ENCODE measurements at places on chromosomes 5 and 9. TPM values are rescaled to one million over a fixed set of nuclear protein-coding genes. Genes with fewer than 3 reads are reported as not detected.

Gene PAEP
- total RNA-seq, result not detected

Gene EGFLAM
- total RNA-seq, result 3.1 TPM

Gene CORO2A
- total RNA-seq, result 5.1 TPM

Gene SHLD3
- 17.2 TPM for total RNA-seq

Gene ENC1
- total RNA-seq, result 1,378 TPM

Gene SYNPO
- total RNA-seq, result 5.8 TPM

Gene TMEM215
- 1.1 TPM for total RNA-seq

Gene SH3RF2
- total RNA-seq, result 0.31 TPM

Gene PROB1
- total RNA-seq, result 0.16 TPM

Gene MED27
- 11.5 TPM for total RNA-seq

Gene KIF27
- 17.3 TPM for total RNA-seq

Gene ZDHHC21
- 68.6 TPM for total RNA-seq

Gene FAM153A
- 2.8 TPM for total RNA-seq

Gene ZNF483
- 47.3 TPM for total RNA-seq

Gene ARID3C
- not detected for total RNA-seq

Gene ST6GALNAC6
- 31.8 TPM for total RNA-seq

Gene SPATA31E1
- not detected for total RNA-seq

Gene WASHC1
- total RNA-seq, result 7.0 TPM

Gene CDH18
- 10.0 TPM for total RNA-seq

Gene PCDHA2
- 11.5 TPM for total RNA-seq

Gene C9orf43
- total RNA-seq, result 0.62 TPM

Gene TTLL11
- 26.8 TPM for total RNA-seq

Gene FBXO4
- total RNA-seq, result 18.6 TPM

Gene GFI1B
- total RNA-seq, result not detected

Gene ATOSB
- 11.4 TPM for total RNA-seq

Gene AGXT2
- total RNA-seq, result not detected

Gene BTNL3
- not detected for total RNA-seq

Gene C1QTNF3
- total RNA-seq, result 11.7 TPM

Gene FBXL7
- 3.0 TPM for total RNA-seq

Gene KIF12
- total RNA-seq, result 3.3 TPM

Gene RASEF
- total RNA-seq, result 0.31 TPM

Gene PTGS1
- total RNA-seq, result 0.47 TPM

Gene ZFP37
- 27.8 TPM for total RNA-seq

Gene TRIM7
- total RNA-seq, result 0.78 TPM

Gene CER1
- total RNA-seq, result not detected

Gene CACFD1
- 19.0 TPM for total RNA-seq

Gene DMGDH
- total RNA-seq, result 1.2 TPM

Gene ISCA1
- total RNA-seq, result 94.2 TPM

Gene PCDHGC5
- total RNA-seq, result 6.2 TPM

Gene TYRP1
- total RNA-seq, result 0.31 TPM

Gene SVEP1
- 5.3 TPM for total RNA-seq

Gene MYMK
- not detected for total RNA-seq

Gene PDE8B
- total RNA-seq, result 5.3 TPM

Gene RANBP3L
- 14.7 TPM for total RNA-seq

Gene TMEM171
- total RNA-seq, result 0.78 TPM

Gene CD274
- total RNA-seq, result 0.62 TPM

Gene NTRK2
- total RNA-seq, result 266 TPM

Gene CHSY3
- 41.0 TPM for total RNA-seq
